T-helper 2 cell (primary cell): ENCODE measurements at places on chromosomes 2 and 18.

DNA sequence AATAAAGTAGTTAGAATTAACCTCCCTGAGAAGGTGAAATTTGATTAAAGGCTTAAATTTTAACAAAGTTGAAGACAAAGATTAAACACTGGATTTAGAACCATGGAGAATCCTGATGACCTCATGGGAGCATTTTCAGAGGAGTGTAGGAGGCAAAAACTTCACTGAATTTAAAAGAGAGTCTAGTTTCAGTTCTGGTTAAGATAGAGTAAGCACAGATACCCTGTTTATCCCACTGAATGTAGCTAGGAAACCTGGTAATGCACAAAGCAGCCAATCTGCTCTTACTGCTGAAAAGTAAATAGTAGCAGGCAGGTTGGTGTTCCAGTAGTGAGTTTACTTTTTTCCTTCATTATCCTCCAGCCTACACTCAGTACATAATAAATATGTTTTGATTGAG is 654.9 kb upstream of the SYT4 start:
- DNase-seq, result no peak

GRCh38 chr18:47791461-47791985 is 138.9 kb downstream of the SMAD2 start:
- DNase-seq, result no peak

DNA sequence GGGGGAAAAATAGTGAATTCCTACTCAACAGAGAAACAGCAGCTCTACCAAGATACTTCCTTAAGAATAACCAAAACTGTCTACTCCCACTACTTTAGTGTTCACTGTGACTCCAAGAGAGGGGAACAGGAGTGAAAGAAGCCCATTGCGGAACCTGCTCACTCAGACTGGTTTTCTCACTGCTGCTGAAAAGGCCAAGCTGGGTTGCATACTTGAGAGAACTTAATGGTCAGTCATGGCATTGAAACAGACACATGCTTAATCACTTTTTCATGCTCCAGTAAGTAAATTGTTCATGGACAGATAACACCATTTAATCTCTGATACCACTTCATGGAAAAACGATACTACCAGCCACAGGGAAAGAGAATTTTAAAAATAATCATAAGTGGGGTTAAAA is 35.7 kb upstream of the SLC8A1 start:
- no peak for DNase-seq

GRCh38 chr18:36312806-36313395 is 15.4 kb downstream of the FHOD3 start:
- no peak for DNase-seq

GRCh38 chr2:85449214-85449588 is 30.7 kb downstream of the SH2D6 start:
- no peak for DNase-seq

GRCh38 chr2:28680657-28681056 is 71.0 kb upstream of the PPP1CB start:
- DNase-seq, result no peak

DNA sequence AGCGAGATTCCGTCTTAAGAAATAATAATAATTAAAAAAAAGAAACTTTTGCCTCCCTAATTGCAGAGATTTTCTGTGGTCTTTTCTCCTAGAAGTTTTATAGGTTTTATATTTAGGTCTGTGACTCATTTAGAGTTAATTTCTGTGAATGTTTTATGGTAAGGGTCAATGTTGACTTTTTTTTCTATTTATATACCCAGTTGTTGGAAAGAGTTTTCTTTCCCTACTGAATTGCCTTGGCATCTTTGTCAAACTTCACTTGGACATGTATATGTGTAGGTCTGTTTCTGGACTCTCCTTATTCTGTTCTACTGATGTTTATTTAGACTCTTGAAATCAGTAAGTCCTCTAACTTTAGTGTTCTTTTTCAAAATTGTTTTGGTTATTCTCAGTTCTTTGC is 5.5 kb downstream of the ZNF512 start:
- no peak for DNase-seq

- DNase-seq, result no peak
These were observed 7.6 kb upstream of the PRSS56 start for GRCh38 chr2:232512602-232513001.

DNA sequence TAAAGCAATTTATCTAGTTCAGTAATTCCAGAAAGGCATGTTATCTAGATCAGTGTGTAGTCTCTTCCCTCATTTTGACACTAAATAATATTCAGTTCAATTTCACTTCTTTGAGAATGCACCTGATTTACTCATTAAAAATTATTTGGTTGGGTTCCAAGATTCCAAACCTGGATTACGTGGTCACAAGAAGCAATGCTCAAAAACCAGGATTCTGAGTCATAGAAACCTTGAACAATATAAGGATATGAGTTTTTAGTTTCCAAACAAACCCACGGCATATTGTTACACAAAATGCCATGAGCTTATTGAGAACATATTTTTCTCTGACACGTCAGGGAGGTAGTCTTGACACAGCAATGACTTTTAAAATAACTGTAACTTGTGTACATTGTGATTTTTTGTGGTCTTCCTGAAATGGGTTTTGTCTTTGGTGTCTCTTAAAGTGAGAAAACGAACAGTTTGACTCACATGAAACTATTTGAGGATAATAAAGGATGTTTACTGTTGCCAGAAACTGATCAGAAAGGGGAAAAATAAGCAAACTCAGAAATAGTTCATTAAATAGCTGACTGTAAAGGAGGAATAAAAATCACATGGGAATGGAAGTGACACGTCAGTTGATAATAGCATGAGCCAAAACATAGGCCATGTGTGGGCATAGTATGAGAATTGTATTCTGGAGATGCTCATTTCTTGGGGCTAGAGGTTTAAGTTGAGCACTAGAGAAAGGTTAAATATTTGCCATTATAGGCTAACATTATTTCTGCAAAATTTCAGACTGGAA is 617.7 kb upstream of the CDH2 start:
- no peak for DNase-seq

DNA sequence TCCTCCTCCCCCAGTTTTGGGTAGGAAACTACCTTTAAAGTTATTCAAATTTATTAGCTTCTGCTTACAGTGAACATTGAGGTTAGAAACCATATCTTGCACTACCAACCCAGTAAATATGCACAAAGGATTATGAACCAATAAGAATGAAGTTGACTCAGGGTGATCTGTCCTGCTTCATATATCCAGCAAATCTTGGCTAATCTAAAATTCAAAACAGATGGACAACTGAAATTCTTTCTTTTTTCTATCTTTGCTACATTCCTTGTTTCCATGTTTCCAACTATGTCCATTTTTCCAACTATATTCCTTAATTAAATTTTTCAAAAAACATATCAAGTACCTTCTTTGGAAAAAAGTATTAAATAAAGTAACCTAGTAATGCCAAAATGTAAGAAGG is 149.3 kb downstream of the FAM124B start:
- DNase-seq, result no peak

DNA sequence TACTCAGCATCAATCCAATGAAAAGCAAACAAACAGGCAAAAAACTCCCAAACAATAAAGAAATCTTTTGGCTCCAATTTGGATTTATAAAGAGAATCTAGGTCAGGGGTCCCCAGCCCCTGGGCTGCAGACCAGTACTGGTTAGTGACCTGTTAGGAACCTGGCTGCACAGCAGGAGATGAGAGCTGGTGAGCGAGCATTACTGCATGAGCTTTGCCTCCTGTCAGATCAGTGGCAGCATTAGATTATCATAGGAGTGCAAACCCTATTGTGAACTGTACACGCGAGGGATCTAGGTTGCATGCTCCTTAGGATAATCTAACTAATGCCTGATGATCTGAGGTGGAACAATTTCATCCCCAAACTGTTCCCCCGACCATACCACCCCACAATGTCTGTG is 102.2 kb downstream of the KIAA1328 start:
- DNase-seq, result no peak

- no peak for DNase-seq
These were observed 72.0 kb downstream of the CTAGE1 start for GRCh38 chr18:22345718-22346117.

- DNase-seq, result no peak
These were observed 158.4 kb downstream of the SH3RF3 start for GRCh38 chr2:109287413-109287812.

- no peak for DNase-seq
These were observed 117.2 kb downstream of the PTPRM start for GRCh38 chr18:7684357-7684756.

- no peak for DNase-seq
These were observed 36.0 kb upstream of the FZD5 start for GRCh38 chr2:207805566-207806226.

DNA sequence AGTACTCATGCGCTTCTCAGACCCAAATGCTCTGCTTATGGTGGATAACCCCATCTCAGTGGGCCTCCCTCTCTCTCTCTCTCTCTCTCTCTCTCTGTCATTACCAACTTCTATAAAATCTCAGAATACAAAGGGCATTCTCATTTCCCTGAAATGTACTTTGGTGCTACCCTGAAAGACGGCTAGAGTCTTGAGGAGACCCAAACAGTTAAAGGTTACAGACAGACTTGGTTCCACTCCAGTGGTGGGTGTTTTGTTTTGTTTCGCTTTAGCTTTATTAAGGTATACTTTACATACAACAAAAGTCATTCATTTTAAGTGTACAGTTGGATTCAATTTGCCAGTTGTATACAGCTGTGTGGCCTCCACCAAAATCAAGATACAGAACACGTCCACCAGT is 60.9 kb downstream of the BCL11A start:
- no peak for DNase-seq

DNA sequence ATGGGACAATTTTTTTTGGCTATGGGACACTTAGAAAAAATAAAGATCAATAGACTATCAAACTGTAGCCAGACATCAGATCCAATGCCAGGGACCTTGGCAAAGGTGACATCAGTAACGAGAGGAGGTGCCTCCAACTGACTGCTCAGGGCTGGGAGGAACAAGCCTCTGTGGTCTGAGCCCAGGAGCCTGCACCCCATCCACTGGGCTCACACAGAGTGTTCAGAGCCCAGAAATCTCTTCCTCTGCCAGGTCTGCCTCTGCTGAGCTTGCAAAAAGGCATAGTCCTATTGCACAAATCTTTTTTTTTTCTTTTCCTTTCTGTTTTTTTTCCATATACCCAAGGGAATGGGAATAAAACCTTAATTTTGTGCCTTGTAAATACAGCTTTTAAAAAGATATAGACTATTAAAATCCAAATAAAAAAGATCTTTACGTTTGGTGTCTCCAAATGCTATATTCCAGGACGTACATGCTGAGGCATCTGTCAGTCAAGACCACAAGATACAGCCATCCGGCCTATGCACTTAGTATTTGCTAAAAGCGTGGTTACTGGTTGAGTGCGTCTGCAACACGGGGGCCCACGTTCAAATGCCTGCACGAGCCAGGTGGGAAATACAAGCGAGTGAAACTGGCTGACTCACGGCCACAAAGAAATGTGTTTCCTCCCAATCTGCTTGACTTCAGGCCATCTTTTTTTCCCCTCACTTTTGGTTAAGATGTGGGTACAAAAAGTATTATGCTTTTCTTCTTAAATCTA is 7.8 kb upstream of the ARHGAP25 start:
- no peak for DNase-seq

GRCh38 chr18:26088487-26088886 is 1.9 kb downstream of the SS18 start:
- no peak for DNase-seq

- DNase-seq, result no peak
These were observed 52.5 kb downstream of the USP40 start for GRCh38 chr2:233513953-233514655.

DNA sequence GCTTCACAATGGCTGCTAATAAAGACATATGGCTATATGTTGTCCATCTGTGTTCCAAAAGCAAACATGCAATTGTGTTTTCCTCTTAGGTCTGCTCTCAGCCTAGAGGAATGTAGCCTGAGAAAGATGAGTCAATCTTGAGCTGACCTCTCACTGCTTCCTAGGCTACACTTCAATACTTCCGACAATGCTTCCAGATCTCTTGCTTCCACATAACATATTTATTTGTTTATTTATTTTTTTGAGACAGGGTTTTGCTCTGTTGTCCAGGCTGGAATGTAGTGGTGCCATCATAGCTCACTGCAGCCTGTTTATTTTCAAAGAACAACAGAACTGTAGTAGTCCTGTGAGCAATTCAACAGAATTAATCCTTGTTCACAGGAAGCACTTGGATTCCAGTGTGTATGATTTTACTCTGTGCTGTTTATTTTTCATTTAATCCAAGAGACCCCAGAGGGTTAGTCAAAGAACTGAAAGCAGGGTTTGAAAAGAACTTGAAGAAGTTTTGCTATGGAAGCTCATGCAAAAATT is 437.9 kb downstream of the TXNL1 start:
- no peak for DNase-seq

- DNase-seq, result no peak
These were observed 182.4 kb downstream of the ALPK2 start for GRCh38 chr18:58446391-58447060.

GRCh38 chr2:12167525-12168317 is 421.3 kb downstream of the LPIN1 start:
- no peak for DNase-seq

GRCh38 chr2:112685271-112685884 is 35.4 kb upstream of the NT5DC4 start:
- no peak for DNase-seq

GRCh38 chr2:20357638-20358389 is 7.2 kb upstream of the PUM2 start:
- no peak for DNase-seq

- no peak for DNase-seq
These were observed 39.5 kb upstream of the FHL2 start for GRCh38 chr2:105438104-105438929.

DNA sequence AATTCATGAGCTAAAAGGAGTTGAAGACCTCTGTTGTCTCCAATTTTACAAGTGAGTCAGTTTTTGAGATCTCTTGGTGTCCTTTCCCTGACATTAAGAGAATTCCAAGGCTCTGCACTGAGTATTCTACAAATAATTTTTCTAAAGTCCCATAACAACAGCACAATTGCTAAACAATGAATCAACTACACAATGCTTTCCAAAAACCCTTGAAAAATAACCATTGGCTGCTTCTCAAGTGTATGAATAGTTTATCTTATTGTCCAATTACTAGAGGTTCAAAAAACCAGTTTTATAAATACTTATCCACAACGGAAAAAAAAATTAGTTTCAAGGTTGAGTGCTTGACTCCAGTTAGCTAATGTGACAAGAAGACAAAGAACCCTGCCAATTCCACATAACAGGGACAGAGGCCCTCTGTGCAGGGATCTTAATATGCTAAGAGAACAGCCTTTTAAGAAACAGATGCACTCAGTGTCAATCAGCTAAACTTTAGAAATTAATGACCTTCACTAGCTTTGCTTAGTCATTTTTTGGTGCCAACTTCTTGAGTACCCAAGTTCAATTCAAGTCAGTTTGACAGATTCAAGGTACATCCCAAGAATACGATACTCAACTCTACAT is 266.6 kb upstream of the CYP26B1 start:
- DNase-seq, result no peak
